ENCODE measurements at places on chromosomes 2 and 18.

DNA sequence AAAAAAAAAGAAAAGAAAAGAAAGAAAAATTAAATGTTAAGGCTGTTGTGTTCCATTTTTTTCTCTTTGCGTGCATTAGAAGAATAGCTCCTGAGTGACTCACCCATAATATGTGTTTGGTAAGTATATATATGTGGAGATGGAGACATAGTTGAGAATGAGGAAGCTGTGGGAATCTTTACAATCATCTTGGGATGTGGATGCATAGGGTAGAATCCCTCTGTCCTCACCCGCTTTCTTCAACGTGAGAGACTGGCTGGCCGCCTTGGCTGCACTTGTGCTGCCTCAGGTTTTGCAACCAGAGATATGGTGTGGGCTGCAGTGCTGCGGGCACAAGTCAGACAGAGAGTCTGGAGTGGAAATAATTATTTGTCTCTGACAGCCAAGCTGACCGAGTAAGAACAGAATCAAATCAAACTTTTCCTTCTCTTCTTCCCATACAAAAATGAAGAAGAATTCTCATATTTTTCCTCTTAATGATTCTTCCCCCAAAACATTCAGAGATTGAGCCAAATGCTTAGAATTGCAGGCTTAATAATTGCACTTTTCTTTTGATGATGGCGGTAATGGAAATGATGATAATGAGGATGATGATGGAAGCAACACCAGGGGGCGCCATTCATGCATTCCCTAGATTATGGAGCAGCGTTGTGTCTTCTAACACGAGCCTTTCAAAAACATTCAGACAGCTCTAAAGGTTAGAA lies 48.5 kb downstream of the SERPINB7 start:
- DNase-seq = no peak

- DNase-seq = no peak
Measured at GRCh38 chr2:218332920-218333645, 23.6 kb upstream of the CATIP start.

DNA sequence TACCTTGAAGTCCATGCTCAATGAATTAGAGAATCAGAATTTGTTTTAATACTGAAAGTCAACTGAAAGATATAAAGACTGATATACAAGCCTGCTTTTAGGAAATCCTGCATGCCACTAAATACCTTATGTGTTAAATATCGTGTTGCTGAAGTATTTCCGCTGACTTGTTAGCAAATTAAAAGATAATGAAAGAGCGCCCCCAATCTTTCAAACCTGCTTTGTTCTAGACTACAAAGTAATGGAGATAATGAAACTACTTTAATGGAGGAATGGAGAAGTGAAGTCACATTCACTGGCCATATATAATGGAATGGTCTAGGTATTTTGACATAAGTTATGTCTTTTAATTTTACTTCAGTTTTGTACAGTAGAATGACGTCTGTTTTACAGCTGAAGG lies 95.7 kb downstream of the ASXL3 start:
- no peak for DNase-seq

- no peak for DNase-seq
Measured at GRCh38 chr2:19577723-19578122, 219.3 kb upstream of the OSR1 start.

- DNase-seq = no peak
Measured at GRCh38 chr2:50318147-50318546, 713.8 kb downstream of the NRXN1 start.

GRCh38 chr18:13191031-13191430 lies 27.5 kb upstream of the LDLRAD4 start:
- DNase-seq = no peak

GRCh38 chr18:27699137-27699536 lies 477.8 kb downstream of the CDH2 start:
- DNase-seq = no peak

- DNase-seq = no peak
Measured at GRCh38 chr2:99700482-99701398, 210.9 kb upstream of the REV1 start.

GRCh38 chr2:129117434-129117833 lies 798.8 kb upstream of the HS6ST1 start:
- DNase-seq = no peak

DNA sequence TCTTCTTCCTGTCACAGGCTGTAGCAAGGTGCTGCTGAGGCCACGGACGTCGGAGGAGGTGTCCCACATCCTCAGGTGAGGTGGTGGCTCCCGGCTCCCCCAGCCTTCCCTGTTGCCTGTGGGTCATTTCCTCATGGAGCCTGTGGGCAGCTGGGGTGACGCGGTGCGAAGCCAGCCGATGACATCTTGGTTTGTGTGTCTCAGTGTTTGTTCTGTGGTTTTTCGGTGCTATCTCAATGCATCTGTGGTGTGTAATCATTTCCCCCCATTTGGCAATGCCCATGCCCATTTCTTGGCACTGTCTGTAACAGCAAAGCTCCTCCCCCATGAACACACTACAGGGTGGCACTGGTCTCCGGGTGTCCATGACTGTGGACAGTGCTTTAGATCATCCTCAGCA lies 6.6 kb downstream of the D2HGDH start:
- DNase-seq = no peak

- no peak for DNase-seq
Measured at GRCh38 chr2:70261501-70261900, 3.6 kb downstream of the PCYOX1 start.

GRCh38 chr2:162072181-162072702 lies 1.8 kb downstream of the DPP4 start:
- DNase-seq = no peak

DNA sequence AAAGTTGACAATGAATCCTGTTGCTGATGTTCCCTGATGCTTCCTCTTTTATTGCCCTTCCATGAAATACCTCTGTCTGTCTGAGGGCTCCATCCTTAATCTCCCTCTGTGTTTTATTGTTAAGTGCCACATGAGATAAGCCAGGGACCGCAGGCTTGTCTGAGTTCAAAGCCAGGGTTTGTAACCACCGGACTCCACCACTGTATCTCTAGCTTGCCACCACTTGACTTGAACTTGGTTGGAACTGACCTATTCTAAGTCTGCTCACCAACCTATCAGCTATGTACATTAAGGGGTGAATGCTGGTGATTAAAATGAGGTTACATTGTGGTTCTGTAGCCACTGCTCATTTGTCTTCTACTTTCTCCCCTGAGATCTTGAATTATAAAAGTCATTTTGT lies 328.5 kb upstream of the ZEB2 start:
- no peak for DNase-seq

DNA sequence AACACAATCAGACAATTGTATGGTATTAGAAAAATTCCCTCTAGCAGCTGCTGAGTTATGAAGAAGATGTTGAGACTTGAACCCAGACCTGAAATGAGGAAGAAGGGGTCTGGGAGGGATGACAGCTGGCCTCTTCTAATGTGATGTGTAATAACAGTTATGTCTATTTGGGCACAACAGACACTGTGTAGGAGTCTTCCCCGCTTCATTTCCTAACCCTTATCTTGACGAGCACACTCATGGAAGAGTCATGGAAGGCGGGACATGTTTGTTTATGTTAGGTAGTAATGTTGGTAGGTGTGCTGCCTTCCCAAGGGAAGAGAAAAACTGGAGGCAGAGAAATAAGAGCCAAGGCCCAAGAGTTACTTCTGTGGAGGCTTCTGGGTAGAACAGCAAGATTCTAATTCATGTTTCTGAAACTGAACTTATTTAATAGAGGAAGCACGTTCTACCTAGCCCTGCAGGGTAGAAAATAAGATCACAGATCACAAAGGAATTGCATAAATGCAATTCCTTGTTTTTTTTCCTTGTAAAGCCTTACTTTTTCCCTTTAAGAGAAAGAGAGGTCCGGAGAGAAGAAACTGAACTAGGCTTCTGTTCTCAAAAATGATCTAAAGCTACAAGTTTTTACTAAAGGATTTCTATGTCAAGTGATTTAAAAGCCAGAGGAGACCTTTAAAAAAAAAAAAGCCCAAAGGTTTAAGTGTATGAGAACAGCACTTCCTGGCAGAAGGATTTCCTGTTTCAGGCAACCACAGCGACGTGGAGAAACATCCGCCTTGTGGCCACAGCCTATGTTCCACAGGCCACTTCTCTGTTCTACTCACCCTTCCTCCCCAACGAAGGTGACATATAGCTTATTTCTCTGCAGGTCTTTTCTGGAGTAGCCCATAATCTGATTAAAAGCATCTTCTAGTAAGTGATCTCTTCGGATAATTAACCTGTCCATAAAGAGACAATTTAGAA lies 68.5 kb upstream of the STK17B start:
- DNase-seq = no peak

- DNase-seq = no peak
Measured at GRCh38 chr2:48369971-48370370, 160.0 kb upstream of the STON1 start.

GRCh38 chr18:321865-322467 lies 54.1 kb upstream of the THOC1 start:
- DNase-seq = no peak

DNA sequence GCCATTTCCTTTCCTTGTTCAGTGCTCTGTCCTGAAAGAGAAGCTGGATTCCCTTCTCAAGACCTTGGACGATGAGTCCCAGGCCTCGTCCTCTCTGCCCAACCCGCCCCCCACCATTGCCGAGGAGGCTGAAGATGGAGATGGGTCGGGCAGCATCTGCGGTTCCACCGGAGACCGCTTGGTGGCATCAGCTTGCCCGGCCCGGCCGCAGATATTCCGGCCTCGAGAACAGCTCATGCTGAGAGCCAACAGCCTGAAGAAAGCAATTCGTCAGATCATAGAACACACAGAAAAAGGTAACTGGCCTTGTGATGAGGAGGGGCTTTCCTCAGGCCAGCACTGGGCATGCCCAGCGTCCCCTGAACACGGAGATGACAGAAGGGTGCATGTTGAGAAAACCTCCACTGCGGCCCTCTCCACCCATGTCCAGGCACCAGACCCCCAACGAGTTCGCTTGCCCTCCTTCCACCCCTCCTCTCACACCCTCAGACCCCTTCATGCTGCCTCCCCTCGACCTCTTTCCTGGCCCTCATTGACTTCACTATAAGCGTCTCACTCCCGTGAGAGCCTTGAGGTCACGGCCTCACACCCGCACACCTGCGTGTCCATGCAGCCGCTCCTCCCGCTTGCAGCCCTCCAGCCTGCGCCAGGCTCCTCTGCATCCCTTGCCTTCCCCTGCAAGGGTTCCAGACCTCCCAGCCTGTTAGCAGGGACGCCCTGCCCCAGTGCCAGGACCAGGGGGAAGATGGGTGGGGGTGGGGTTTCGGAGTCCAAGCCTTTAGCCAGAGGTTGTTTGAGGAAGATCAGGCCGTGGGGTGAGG lies 95.0 kb downstream of the DGKD start:
- DNase-seq = no peak

- no peak for DNase-seq
Measured at GRCh38 chr2:169716938-169717690, 16.5 kb upstream of the KLHL23 start.

- no peak for DNase-seq
Measured at GRCh38 chr2:131039908-131040660, 53.2 kb downstream of the FAM168B start.

- DNase-seq = no peak
Measured at GRCh38 chr18:79336556-79337142, 59.1 kb upstream of the NFATC1 start.

DNA sequence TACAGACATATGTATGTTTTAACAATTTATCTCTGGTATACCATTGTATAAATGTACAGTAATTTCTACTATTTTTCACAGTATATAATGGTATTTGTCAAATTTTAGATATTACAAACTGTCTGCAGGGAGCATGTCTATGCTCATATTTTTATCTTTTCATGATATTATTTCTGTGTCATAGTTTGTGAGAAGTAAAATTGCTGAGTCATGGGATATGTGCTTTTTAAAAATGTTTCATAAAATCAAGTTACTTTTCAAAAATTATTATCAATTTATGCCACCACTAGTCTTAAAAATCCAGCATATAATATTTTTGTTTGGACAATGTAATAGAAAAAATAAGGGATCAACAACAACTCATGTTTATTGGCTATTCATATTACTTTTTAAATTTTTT lies 9.1 kb upstream of the ZNF804A start:
- DNase-seq = no peak

DNA sequence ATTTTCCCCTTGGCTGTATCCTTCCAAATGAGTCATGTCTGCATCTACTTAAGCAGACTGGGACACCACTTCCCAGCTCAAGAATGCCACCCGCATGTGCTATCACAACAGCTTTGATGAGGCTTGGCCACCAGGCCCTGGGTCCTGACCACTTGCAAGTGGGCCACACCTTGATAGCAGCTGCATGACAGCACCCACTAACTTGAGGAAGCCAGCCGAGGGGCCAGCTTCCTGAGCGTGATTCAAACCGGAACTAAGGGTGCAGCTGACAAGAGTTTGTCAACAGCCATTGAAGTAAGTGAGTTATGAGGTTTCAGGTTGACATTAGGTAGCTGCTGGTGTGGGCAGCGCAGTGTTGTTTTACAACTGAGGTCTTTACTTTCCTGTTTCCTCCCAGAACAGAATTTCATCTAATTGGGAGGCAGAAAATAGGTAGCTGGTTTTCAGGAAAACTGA lies 54.4 kb downstream of the EPHA4 start:
- DNase-seq = no peak

GRCh38 chr2:158103411-158104012 lies 1.8 kb downstream of the UPP2 start:
- DNase-seq = no peak

DNA sequence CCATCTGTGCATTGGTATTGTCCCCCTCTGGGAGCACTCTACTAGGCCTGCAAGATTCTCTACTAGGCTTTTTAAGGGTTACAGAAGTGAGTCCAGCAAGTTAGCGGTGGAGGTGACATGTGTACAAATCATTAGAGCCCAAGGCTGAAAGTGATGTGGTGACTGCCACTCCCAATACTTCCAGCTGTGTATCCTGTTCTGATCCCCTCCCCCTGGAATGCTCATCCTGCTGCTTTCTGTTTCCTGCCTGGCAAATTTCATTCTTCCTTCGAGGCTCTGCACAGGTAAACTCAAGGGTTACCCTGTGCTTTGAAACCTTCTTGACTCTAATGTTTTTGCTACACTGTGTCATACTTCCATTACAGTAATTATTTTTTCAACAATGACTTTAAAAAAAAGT lies 258.5 kb upstream of the REV1 start:
- peak; percentile 2 for DNase-seq

DNA sequence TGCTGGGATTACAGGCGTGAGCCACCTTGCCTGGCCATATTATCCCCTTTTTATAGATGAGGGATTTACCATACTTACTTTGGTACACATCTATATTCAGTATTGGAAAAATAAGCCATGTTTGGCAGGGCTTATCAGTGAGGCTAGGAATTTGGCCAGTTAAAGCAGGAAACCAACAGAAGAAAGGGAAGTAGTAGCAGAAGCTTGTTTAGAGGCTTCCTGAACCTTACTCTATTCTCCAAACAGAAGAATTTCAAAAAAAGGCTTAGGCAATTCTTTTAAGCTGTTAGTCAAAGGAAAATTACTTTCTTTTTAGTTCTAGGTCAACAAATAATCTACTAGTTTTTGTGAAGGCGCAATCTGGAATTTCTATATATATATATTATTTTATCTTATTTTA lies 3.2 kb upstream of the GLS start:
- DNase-seq = no peak

DNA sequence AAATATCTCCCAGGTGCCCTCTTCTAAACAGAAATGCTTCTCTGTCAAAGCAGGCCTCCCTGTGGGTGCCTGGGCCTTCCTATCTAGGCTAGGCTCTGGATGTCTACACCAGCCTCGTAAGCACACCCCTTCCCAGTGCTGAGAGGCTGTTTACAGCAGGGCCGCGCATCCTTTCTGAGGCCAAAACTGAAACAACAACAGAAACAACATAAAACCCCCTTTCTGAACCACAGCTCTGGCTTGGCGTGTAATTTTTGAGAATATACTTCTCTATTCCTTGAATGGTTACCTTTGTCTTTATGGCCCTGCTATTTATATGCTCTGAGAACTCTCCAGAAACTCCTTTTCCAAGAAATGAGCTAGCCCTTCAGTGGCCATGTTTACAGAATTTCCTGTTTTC lies 118.4 kb downstream of the BCL2L11 start:
- no peak for DNase-seq

Measured in NCI-H1417 (cell line).